ENCODE measurements at places on chromosomes 12 and 14.

DNA sequence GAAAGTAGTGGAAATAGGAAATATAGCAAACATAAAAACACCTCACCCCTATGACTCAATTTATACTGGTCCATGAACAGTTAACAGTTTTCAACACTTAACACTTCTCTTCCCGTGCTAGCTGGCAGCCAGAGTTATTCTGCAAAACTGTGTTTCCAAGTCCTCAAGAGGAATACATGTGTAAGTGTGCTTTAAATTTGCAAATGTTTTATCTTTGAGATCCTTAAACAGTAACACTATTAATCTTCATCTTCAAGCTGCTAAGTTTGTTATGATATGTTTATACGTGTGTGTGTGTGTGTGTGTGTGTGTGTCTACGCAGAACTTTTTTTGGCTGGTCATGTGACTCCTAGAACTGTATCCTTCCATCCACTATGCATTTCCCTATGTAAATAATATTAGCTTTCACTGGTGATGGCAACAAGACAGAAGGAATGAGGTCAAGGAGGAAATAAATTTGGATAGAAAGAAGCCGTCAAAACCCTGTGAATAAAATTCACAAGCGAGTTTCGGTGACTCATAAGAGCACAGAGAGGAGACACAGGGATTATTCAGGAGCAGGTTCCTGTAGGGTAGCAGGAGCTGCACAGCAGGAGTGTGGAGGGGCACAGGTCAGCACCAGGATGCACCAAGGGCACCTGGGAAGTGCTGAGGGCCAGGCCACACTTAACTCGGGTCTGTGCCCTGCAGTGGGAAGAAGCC, 105.9 kb upstream of the ETV6 start:
- DNase-seq, result no peak

DNA sequence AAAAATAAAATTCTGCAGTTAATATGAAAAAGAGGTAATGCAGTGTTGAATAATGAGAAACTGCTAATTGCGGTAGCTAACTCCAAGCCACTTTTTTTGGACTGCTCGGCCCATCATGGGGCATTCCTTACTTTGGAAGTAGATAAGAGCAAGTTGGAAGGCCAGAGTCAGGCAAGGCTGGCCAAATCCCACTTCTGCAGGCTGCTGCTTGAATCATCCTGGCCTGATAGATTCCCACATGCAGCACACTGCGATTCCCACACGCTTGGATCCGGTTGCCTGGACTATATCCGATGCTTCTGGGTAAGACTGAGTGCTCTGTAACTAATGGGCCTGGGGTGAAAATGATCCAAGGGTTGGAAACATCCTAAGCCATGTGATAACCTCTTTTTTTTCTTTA, 10.6 kb downstream of the EIF2B2 start:
- DNase-seq, result no peak

DNA sequence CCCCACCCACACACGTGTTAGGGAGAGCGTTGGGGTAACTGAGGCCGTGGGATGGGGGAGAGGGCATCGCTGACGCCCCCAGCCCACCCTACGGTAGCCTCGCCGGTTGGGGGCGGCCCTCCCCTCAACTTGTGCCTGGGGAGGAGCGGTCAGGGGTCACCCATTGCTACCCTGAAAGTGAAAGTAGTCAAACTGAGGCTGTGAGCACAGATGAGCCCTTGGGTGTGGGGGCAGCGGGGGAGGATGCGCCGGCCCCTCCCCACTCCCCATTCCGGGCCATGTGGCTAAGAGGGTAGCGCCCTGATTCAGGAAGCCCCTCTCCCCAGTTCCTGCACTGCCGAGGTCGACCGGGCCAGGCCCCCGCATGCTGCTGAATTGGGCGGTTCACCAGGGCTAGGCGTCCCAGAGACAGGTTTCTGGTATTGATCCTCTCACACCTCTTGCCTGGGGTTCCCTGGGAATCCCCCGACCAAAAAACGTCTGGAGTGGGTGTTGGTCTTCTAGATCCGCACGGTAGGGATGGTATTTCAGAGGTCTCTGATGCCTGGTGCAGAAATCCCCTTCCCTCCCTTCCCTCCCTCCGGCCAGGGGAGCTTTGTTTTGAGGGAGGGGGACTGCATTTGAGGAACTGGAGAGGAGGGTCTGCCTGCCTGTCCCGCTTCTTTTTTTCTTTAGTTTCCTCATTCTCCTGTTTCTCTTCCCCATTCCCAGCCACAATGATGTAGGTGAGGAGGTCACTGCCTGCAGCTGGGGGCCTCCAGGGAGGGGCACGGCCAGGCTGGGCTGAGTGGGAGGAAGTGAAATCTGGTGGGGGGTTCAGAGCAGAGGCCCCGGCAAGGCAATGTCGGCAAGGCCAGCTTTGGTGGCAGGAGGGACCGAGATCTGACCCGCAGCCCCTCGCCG, 1.0 kb downstream of the SH2B3 start:
- DNase-seq, result peak; percentile 51

- no peak for DNase-seq
These were observed 18.1 kb downstream of the ASPG start for GRCh38 chr14:104103446-104104075.

GRCh38 chr14:58796242-58797009, 158.7 kb downstream of the DACT1 start:
- no peak for DNase-seq

- DNase-seq, result no peak
These were observed 97.3 kb downstream of the INSM2 start for GRCh38 chr14:35631071-35631805.

GRCh38 chr12:91327889-91328288, 145.3 kb upstream of the DCN start:
- DNase-seq, result no peak

GRCh38 chr12:28936711-28937110, 212.4 kb upstream of the FAR2 start:
- no peak for DNase-seq

GRCh38 chr12:16622338-16622737, 16.4 kb upstream of the LMO3 start:
- DNase-seq, result no peak

GRCh38 chr12:78671295-78671694, 193.3 kb upstream of the SYT1 start:
- no peak for DNase-seq

DNA sequence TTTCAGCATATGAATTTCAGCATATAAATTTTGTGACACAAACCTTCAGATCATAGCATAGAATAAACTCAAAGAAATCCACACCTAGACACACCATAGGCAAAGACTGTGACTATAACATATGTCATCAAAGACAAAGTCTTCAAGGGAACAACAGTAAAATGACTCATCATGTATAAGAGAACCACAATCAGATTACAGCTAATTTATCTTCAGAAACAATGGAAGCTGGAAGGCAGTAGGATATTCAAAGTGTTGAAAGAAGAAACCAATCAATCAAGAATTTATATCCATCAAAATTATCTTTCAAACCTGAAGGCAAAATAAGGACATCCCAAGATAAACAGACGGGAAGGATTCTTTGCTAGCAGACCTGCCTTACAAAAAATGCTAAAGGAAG, 29.0 kb downstream of the DLK1 start:
- DNase-seq, result no peak

- no peak for DNase-seq
These were observed 150.9 kb downstream of the ANO2 start for GRCh38 chr12:5794156-5794555.

DNA sequence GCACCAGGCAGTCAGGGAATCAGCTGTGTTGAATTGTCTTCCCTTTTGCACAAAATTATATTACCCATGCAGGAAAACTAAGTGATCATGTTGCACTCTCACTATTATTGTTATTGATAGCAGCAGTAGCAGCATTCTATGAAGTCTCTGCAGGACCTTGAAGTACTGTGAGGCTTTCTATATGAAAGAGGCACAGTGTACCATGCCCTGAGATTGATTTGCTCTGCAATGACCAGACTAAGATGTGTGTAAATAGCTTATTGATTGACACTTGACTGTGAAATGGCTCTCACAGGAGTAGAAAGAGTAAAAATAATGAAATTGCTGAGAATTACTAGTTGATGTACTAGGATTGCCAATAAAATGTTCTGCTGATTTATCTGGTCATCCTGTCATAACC, 99.9 kb downstream of the KICS2 start:
- no peak for DNase-seq

DNA sequence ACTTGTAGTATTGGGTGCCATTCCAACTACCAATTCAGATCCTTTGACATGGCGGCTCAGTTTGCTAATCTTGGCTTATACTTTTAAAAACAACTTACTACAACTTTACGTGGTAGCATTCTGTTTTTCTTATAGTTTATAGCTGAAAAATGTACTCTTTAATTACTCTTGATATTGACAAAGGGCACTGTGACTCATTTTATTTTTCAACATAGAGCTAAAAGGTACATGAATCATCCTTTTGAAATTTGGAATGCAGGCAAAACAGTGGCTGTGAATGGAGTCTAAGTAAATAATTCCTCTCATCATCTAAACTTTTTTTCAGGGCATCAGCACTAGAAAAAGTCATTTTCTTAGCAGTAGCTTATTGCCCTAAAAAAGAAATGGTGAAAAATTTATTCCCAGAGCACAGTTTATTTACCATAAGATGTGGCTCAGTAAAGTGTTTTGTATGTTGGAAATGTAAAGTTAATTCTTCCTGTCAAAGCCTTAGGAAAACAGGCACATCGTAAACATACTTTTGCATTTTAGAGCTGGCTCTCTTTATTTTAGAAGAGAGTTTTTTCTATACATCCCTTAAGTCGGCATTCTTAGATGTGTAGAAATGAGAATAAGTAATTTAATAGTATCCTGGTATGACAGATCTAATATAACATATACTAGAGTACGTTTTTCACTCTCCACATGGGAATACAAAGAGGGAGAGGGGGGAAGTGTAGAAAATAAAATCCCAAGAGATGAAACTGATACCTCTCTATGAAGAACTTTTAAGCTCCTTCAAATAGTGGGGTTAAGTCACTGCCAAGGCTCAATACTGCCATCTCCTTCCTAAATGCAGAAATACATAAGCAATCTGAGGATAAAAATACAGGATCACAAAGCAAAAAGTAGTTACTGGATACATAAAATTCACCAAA, 55.2 kb downstream of the SLC25A21 start:
- no peak for DNase-seq

GRCh38 chr12:98126637-98127335, 388.6 kb upstream of the TMPO start:
- no peak for DNase-seq

GRCh38 chr12:25975179-25975578, 16.7 kb downstream of the RASSF8 start:
- no peak for DNase-seq

DNA sequence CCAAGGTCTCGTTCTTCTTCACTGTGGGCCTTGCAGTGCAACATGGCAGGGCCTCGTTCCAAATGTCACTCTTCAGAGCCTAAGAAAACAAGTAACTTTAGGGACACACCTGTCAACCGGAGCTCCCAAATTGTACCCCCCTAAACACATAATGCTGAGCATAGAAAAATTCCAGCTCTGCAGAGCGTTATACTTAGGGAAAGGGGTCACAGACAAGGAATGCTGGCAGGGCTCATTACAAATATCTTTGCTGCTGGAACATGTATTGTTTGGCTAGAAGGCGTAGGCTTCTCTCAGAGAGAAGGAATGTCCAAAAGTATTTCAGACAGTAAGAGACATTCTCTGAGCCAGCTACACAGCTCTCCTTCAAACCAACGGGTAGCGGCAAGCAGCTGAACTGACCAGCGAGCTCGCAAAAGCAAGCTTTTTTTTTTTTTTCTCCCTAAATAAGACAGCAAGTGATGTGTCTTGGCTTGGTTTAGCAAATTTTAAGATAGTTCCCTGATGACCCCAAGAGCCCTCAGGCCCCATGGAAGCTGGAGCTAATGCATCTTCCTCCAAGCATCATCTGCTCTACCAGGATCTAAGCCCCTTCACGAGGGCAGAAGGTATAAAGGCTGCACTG, 24.5 kb downstream of the SSH1 start:
- no peak for DNase-seq
